ENCODE measurements at places on chromosomes 7 and 10.

GRCh38 chr7:77476871-77477270, 60.2 kb upstream of the PTPN12 start:
- DNase-seq: no peak

DNA sequence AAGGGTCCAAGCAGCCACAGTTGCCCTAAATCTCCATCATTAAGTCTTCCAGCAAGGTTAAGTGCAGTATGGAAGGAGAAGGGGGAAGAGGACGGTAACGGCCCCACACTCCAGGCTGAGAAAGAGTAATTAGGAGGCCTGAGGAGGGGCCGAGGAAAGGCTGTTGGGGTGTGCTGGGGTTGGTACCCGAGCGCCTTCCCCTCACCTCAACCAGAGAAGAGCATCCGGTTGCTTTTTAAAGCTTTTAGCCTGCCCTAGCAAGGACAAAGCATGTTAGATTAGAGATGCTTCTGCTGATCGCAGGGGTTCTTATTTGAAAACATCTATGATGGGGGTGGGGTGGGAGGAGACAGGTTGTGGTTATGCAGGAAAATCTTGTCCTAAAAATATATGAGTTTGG, 9.0 kb upstream of the ZSCAN21 start:
- no peak for DNase-seq

DNA sequence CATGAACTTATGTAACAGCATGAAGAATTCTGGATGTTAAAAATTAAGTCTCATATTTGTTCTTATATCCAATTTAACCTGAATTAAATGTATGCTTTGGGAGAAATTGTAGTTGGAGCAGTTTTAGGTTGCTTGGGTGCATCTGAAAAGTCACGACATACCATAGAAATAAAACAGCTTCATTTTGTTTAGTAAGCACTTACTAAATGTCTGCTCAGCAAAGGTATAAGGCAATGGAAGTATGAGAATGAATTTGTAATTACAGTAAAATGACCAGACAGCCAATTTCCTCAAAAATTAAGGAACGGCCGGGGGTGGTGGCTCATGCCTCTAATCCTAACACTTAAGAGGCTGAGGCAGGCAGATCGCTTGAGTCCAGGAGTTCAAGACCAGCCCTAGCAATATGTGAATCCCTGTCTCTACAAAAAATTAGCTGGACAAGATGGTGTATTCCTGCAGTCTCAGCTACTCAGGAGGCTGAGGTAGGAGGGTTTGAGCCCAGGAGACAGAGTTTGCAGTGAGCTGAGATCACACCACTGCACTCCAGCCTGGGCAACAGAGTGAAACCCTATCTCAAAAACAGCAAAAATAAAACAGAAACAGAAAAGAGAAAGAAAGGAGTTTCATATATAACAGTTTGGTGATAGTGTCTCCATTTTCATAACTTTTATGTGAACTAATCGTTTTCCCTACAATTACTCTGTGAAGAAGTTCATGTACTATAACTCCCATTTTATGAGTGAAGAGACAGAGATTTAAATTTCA, 47.2 kb upstream of the KLF6 start:
- no peak for DNase-seq

- DNase-seq: no peak
These were observed 1.3 kb upstream of the EEF1AKMT2 start for GRCh38 chr10:124792998-124793352.
